ENCODE measurements at places on chromosomes 16 and 17.

- DNase-seq, result peak; percentile 49
Measured at GRCh38 chr17:1197781-1198490, 18.2 kb upstream of the ABR start.

DNA sequence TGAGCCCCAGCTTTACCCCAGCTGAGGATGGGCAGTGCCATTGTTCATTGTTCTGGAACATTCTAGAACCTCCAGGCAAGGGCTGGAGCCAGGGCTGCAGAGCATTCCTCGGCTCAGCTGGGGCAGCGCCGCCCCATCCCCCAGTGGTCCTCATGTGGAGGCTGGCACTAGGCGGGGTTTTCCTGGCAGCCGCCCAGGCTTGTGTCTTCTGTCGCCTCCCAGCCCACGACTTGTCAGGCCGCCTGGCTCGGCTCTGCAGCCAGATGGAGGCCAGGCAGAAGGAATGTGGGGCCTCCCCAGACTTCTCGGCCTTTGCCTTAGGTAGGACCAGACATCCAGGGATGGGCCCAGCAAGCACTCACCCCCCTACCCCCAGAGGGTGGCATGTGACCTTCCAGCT lies at the start of gene TMEM95:
Gene TMEM95, plus strand, starts transcription at position 104 of the 400 bp plus-strand sequence. Its CDS starts 49 bp downstream, at position 153.
- no peak for DNase-seq

DNA sequence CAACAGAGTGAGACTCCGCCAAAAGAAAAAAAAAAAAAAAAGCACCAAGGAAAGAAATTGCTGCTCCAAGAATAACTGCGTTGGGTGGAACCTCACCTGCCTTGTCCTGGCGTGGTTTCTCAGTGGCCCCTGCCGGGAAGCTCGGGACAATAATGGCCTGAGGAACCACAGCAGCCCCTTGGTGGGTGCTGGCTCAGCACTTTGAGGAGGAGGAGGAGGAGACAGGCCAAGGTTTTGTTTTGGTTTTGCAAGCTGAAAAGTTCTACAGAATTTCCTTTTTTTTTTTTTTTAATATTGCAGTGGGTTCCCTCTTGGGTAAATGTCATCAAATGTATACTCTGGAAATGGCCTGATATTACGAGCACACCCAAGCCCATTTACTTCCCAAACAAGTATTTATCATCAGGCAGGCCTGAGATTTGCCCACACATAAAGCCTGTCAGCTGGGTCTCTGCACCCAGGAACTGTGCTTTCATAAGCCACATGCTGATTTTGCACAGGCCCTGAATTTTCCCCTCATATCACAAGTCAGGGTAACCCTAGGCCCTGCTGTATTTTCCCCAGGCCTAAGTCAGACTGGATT lies 78.3 kb downstream of the SOCS1 start:
- DNase-seq, result no peak

DNA sequence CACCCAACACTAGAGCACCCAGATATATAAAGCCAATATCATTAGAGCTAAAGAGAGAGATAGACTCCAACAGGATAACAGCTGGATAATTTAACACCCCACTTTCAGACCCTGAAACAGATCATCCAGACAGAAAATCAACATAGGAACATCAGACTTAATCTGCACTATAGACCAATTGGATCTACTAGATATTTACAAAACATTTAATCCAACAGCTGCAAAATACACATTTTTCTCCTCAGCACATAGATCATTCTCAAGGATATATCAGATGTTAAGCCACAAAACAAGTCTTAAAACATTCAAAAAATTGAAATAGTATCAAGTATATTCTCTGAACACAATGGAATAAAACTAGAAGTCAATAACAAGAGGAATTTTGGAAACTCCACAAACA lies 4.1 kb upstream of the CCL13 start:
- no peak for DNase-seq

DNA sequence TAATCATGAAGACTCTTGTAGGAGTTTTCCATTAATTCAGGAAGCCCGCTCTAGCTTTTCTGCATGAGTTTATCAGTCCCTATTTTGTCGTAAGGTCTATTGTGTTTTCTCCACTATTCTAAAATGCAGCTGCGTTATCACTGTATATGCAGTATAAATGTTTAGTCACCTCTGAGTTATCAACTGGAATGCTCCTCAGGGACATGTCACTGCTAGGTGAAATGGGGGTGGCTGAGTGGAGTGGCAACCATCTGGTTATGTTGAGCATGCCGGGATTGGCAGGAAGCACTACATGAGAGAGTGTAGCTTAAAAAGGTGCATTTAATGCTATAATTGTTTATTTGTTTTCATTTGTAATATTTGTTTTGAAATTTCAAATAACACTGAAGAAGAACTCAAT lies 285.2 kb upstream of the ELAC2 start:
- DNase-seq, result no peak

GRCh38 chr17:35241520-35241919 lies 1.4 kb upstream of the SLFN5 start:
- no peak for DNase-seq

GRCh38 chr16:52071101-52071500 lies 475.8 kb downstream of the TOX3 start:
- no peak for DNase-seq

GRCh38 chr17:69428252-69428980 lies 13.9 kb downstream of the MAP2K6 start:
- DNase-seq, result no peak

DNA sequence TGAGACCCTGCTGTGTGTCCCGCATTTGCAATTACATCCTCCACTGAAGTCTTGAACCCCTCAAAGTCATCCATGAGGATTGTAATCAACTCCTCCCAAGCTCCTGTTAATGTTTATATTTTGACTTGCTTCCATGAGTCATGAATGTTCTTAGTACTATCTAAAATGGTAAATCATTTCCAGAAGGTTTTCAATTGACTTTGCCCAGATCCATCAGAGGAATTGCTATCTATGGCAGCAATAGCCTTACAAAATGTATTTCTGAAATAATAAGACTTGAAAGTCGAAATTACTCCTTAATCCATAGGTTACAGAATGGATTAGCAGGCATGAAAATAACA lies 2.5 kb upstream of the C16orf87 start:
- DNase-seq, result no peak

GRCh38 chr16:15571557-15571956 lies 71.4 kb downstream of the MARF1 start:
- no peak for DNase-seq

DNA sequence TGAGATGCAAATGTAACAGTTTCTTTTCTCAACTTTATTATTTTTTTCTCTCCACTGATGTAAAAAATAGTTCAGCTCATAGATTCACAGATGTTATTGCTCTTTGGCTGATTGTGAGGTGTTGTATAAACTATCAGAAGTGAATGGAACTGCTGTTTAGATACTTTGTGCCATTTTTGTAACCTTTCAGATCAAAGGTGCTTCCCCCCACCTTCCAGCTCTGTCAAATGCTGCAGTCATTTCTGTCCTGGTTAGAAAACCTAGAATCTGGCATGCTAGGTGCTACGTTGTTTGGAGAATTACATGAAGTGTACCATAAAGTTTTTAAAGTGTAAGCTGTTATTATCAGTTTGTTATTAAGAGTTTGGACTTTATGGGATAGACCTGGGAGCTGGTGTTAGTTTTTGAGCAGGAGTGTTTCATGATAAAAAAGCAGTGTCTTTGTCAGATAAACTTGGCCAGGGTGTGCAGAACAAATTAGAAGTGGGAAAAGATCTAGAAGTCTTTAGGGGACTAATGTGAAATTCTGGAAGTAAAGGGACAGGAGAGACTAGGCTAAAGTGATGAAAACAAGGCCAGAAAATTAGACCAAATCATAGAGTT lies 1.8 kb upstream of the WIPI1 start:
- no peak for DNase-seq

DNA sequence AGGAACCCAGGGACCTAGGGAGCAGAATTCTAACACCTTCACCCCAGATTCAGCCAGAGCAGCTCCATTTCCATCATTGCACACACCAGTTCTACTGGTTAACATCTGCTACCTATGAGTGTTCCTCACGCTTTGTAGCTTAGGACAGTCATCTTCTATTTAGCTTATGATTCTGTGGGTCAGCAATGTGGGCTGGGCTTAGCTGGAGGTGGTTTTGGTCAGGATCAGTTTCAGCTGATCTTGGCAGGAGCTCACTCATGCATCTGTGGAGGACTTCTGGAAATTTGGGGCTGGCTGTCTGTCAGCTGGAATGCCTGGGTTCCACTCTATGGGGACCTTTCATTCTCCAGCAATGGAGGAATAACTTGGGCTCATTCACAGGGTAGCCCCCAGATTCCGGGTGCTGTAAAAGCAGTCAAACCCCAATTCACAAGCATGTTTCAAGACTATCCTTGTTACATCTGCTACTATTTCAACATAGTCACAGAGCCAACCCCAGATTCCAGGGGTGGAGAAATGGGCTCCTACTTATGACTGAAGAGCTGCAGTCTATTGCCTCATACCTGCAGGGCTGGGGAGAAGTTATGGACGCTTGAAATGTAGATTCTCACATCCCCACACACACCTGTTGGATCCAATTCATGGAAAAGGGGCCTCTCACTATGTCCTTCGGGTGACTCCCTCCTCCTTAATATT lies 3.4 kb upstream of the HP start:
- DNase-seq, result no peak

DNA sequence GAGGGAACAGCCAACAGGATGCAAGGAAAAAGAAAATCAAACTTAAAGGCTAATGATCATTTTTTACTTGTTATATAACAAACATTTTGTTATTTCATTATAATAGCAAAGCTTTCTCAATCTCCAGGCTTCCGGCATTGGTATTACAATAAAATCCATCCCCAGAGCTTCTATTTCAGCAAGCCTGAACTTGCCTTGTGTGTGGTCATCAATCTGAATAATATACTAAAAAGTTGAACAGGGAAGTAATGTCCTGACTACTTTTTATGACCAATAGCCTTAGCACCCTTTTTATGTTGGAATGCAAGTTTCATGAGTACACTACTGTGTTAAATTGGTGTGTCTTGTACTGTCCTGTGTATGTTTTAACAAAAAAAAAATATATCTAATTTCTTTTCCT lies 27.1 kb upstream of the VWA3A start:
- no peak for DNase-seq

DNA sequence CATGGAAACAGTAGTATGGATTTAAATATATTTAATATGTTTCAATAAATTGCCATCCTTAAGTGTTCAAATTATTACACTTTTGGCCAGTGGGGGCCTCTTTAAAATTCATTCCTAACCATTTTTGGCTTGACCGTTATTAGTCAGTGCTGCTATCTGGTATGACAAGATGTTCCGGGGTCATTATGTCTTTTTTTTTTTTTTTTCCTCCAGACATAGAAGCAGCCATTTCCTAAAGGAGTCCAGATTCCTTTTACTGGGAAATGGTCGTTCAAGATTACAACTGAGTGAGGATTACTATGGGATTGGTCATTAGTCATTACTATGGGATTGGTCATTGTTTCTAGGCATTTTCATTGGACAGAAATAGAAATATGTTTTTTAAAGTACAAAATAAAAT lies 53.4 kb downstream of the NF1 start:
- DNase-seq, result no peak

- no peak for DNase-seq
Measured at GRCh38 chr16:78463591-78463990, 364.1 kb downstream of the WWOX start.

DNA sequence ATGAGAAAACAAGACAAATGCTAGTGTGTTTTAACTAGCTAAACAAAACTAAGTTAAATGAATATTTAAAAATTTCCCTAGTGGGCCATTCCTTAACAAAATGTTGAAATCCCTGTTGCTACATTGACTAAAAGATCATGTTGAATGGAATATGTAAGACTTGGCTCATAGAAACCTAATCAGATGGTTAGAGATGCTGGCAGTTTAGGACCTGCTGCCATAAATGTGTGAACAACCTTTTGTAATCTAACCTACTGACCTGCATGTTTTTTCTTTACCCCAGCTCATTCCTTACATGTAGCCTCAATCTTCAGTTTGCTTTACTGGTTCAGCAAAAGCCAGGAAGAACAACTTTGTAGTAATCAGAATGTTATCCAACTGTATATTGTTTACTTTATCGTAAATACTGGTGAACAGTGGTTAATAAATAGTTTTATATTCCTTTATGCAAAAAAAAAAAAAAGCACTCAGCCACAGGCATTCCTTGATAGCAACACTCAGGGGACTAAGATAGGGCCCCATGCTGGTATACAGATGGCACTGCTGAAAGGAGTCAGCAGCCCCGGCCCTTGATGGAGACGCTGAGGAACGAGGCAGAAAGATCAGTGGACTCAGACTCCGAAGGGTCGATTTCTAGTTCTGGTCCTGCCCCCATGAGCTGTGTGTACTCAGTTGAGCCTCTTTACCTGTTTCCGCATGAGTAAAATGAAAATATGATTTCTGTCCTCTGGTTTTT lies 78.2 kb downstream of the MARF1 start:
- no peak for DNase-seq

DNA sequence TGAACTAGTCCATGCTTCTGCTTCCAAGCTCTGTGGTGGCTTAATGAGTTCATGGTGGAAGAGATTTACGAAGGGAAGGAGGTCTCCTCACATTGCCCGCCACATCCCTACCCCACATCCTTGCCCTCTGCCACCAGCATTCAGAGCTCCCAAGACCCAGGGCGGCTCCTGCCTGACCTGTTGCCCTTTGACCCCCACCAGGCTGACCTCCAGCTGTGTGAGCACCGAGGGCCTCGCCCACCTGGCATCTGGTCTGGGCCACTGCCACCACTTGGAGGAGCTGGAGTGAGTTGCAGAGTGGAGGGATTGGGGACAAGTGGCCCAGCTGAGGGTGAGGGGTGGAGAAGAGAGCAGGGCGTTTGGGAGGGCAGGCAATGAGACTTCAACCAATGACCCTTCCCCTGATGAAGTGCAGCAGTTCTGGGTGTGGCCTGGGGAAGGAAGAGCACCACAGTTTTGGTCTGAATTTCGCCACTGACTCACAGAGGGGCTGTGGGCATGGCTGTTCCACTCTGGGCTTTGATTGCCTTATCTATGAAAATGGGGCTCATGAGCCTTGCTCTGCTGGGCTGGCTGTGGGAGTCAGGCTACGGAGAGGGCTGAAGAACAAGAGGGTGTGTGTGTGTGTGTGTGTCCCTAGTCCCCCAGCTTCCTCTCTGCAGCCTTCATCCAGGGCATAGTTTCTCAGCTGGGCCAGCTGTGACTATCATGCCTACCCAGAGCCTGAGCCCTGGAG lies 22.6 kb upstream of the CPNE2 start:
- DNase-seq, result no peak

DNA sequence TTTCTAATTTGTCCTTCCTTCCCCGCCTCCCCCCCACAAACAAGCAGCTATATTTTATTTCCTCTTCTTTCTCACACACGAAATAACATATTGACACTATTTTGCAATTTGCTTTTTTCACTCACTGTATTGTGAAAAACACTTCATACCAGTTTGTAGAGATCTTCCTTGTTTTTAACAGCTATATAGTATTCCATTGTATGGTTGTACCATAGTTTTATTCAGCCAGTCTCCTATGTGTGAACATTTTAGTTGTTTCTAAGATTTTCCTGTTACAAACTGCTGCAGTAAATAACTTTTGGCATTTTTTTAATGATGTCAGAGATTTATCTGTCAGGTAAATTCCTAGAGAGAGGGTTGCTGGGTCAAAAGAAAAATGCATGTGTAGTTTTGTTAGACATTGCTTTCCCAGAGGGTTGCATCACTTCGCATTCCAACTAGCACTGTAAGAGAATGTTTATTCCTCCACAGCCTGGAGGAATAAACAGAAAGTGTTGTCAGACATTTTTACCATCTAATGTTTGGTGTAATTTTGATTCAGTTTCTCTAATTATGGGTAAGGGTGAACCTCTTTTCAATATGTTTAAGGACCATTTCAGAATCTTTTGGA lies 101.2 kb downstream of the MRTFB start:
- DNase-seq, result no peak

- no peak for DNase-seq
Measured at GRCh38 chr16:67242138-67242730, 5.0 kb downstream of the FHOD1 start.
